ENCODE measurements at places on chromosomes 3 and 15.

- no peak for DNase-seq
Measured at GRCh38 chr3:120173056-120173675, 78.9 kb upstream of the GSK3B start.

- no peak for DNase-seq
Measured at GRCh38 chr15:54011656-54012055, 33.4 kb downstream of the UNC13C start.

GRCh38 chr3:183044547-183045229 lies 54.6 kb downstream of the MCCC1 start:
- DNase-seq = no peak

GRCh38 chr3:47347217-47347801 lies 33.5 kb upstream of the PTPN23 start:
- DNase-seq = no peak

- DNase-seq = no peak
Measured at GRCh38 chr15:86229936-86230335, 150.3 kb downstream of the AGBL1 start.

GRCh38 chr3:44913868-44914468 lies 39.6 kb downstream of the TGM4 start:
- DNase-seq = peak; percentile 80

DNA sequence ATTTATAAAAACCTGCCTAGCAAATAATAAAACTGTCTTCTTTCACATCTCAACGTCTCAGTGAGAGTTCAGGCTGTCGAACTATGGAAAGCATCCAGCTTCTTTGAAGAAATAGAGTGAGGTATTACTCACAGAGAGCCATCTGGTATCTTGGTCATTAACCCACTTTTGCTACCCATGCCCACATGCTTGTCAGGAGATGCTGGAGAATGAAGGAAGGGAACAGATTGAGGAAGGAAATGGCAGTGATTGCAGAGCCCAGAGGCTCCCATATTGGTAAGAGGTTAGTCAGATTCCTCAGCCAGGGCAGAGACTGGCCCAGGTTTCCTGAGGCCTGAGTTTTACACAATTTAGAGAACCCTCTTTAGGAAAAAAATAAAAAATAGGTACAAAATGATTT lies 119.1 kb downstream of the B3GALNT1 start:
- no peak for DNase-seq

All from CD4-positive, alpha-beta T cell (primary cell).